ENCODE measurements at places on chromosomes 12 and 14.

DNA sequence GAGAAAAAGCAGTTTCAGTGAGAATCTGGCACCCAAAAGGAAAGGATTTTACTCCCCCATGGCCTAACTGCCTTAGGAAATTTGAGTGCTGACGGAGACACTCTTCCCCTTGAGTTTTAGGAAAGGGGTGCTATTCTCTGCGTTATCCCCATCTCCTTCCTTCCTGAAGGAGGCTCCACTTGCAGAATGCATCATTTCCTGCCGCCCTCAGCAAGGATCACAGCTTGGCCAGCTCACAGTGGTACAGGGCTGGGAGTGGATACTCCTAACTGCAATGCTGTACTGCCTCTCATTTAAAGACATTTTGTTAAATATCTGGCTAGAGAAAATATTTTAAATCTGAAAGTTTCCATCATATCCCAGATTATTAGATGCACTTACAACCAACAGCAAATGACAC lies 33.0 kb downstream of the RDH12 start:
- DNase-seq: peak; percentile 17

- no peak for DNase-seq
Measured at GRCh38 chr12:11777451-11777850, 128.0 kb downstream of the ETV6 start.

- DNase-seq: no peak
Measured at GRCh38 chr12:107493135-107493494, 192.5 kb upstream of the PWP1 start.

GRCh38 chr12:42691991-42692557 lies 102.5 kb upstream of the PRICKLE1 start:
- no peak for DNase-seq

GRCh38 chr14:58299401-58300330 lies 1.3 kb downstream of the ARID4A start:
- no peak for DNase-seq

Measured in iPS DF 19.7 (cell line).